ENCODE measurements at places on chromosomes 13 and 19.

DNA sequence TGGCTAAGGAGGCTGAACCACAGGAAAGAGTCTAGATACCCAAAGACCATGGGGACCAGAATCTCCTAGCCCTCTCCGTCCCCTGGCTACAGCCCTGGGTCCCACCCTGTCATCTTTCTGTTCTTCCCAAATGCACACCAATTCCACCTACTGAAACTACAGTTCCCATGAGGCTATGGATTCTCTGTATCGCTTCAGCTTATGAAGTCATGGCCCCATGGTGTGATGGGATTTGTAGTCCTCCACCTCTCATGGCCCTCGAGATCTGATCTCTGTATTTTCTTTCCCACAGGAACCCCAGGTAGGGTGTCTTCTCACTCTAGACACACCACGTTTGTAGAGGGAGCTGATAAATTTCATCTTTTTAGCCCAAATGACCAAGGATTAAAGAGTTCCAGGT, 11.8 kb downstream of the PTPRH start:
- DNase-seq: no peak

GRCh38 chr13:50951366-50951765, 41.8 kb downstream of the RNASEH2B start:
- DNase-seq: no peak

GRCh38 chr13:75760131-75761021, 124.2 kb downstream of the LMO7 start:
- DNase-seq: no peak

- DNase-seq: no peak
Observed at GRCh38 chr19:34808566-34808965, 35.6 kb upstream of the ZNF599 start.

DNA sequence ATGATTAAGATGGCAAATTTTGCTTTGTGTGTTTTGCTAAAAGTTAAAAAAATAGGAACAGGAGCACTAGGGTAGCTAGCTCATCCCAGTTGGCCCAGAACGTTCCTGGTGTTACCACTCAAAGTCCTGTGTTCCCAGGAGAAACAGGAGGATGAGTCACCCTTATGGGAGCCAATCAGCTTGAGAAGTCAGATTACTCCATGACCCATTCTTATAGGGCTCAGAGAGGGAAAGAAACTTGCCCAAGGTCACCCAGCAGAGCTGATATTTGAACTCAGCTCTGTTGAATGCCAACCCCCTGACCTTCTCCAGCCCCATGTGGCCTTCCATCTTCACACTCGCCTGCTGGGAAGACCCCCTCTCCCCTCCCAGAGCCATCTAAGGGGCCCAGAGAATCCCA, 13.0 kb downstream of the NMRK2 start:
- DNase-seq: no peak

DNA sequence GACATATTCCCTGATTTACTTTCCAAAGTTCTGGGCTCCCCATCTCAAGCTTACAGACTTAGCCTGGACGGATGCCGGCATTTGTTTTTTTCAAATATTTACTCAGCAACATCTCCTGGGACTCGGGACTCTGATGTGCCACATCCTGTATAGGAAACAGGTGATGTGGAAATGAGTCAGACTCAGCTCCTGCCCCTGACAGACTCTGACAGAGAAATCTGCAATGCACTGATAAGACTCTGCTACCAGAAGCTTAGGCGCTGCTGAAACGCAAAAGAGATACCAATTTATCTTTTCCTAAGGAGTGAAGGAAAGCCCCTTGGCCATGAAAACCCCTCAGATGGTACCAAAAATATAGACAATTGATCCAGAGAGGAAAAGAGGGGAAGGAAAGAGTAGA, 16.2 kb downstream of the LAIR2 start:
- no peak for DNase-seq

- DNase-seq: no peak
Observed at GRCh38 chr13:59459972-59460371, 703.8 kb downstream of the DIAPH3 start.

DNA sequence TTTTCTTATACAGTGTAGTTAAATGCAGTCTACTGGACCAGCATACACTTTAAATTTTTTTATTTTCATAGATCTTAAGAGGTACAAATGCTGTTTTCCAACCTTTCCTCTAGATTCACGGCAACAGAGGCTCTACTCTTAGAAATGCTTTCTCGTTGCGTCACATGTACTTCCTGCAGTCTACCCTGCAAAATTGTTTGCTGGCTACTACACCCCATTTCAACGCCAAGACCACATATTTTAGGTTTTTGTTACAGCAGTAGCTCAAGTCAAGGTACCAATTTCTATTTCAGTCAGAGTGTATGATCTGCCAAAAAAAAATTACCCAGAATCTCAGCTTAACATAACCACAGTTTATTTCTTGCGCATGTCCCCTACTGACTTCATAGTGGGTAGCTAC, 94.1 kb downstream of the TNFSF13B start:
- DNase-seq: no peak

DNA sequence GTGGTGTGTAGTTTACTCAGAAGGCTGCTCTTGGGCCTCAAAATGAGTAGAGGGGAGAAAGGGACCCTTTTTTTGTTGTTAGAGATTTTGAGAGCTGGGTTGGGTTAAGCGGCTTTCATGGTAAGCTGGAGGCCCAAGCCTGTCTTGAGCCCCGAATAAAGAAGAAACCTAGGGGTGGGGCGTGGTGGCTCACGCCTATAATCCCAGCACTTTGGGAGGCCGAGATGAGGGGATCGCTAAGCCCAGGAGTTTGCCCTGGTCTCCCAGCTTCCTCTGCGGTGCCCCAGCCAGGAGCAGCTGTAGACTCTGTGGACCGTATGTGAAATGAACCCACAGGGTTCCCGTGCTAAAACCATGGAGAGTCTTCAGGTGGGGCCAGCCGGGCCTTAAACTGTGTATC, 56.1 kb downstream of the KDM4B start:
- DNase-seq: no peak

DNA sequence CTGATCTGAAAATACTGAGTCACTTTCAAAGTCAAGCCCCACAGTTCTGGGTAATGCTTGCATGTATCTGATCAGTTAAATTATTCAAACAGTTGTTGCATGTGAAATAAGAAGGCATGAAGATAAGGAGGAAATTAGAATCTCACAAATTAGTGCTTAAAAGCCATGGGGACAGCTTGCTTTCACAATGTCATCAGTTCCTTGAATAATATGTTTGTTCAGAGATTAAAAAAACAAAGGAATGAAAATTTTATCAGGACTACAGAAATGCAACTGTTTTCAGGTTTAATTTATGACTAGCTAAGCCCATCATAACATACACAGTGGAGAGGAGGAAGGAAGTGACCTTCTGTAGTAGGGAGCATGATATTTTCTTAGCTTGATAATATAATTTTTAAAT, 150.1 kb downstream of the OXGR1 start:
- DNase-seq: no peak

All from stimulated activated CD8-positive, alpha-beta memory T cell treated with anti-CD3 and anti-CD28 coated beads, Interleukin-2, amount 100 ng/mL, for 1 hour (primary cell).